GM04504 (cell line): ENCODE measurements at places on chromosomes 12 and 14.

GRCh38 chr14:59728304-59728703 lies 142.3 kb downstream of the RTN1 start:
- DNase-seq, result no peak

DNA sequence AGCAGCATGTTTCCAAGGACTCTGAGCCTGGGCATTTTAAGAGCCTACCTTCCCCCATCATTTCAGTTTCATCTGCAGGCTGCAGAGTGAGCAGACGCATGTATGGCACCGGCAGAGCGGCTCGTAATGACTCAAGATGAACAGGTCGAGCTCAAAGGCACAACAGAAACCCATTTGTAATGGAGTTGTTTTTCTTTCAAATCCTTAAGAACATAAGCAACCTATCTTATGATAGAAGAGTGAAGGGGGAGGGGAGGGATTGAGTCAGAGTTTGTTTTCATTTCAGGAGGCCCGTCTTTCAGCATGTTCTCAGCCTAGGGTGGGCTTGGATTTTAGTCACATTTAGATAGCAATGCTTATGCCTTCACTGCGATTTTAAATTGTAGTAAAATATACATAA lies 54.9 kb upstream of the CISTR start:
- DNase-seq, result no peak

DNA sequence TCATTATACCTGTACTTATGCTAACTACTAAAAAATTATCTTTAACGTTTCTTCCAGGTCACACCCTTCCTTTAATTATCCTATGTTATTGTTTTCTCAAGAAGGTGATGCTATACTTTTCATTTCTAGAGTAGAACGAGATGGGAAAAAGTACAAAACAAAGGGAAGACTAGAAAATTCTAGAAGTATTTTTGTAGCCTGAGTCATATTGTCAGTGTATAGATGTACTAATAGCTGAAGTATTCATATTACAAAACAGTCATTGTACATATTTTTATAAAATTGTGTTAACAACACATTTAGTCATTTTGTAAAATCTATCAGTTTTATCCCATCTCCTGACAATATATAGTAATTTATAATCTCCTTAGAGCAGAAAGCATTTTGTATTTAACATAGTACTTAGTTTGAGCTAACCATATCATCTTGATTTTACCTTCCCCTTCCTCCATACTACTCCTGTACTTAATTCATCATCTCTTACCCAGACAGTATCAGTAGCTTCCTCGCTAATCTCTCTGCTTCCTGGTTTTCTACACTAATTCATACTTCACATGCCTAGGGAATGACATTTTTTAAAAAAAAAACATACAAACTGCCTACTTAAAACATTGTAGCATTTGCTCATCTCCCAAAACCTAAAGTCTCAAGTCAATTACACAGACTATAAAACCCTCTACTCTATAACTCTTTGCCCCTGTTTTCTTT lies 920.9 kb downstream of the RPS29 start:
- no peak for DNase-seq

GRCh38 chr14:49586673-49587460 lies 687 bp upstream of the RPS29 start:
- peak; percentile 57 for DNase-seq

DNA sequence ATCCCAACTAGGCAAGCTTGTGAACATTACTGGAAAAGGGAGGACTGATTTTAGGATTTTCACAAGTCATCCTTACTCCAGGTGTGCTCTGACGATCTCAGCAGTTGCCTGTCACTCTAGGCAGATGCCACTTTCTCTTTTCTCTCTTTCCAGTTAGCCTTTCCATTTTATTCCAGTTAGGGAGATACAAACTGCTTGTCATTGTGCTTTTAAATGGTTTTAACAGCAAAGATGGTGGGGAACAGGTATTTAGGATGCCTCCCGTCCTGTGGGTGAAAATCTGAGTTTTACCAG lies 1.2 kb downstream of the PA2G4 start:
- DNase-seq, result no peak

DNA sequence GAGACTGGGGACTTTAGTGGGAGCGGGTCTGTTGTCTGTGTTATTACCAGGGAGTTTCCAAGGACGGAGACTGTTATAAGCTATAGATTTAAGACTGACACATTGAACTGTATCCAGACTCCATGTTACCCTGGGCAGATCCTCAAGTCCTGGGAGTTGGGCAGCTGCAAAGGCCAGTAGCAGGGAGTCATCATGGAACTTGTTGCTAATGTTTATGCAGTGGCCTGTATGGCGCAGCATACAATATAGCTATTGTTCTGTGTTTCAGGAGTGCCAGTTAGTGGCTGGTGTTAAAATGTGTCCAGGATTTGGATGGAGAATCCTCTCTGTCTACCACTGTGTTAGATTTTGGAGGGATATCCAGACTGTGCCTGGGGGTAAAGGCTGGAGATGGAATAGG lies 31.7 kb downstream of the SMOC1 start:
- DNase-seq, result no peak

DNA sequence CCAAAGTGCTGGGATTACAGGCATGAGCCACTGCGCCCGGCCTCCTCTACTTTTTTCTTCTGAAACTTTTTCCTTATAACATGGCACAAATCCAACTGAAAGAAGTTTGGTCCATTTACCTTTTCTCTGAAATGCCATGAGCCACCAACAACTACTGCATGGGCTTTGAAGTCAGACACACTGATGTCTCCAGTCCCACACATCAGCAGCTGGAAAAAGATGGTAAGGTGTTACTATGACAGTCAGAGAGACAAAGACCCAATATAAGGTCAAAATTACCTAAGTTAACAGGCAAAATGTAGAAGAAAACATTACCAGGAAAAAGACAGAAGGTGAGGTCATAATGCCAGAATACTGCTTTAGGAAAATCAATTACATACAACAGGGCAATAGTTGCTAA lies 48.2 kb downstream of the AREL1 start:
- DNase-seq, result no peak

DNA sequence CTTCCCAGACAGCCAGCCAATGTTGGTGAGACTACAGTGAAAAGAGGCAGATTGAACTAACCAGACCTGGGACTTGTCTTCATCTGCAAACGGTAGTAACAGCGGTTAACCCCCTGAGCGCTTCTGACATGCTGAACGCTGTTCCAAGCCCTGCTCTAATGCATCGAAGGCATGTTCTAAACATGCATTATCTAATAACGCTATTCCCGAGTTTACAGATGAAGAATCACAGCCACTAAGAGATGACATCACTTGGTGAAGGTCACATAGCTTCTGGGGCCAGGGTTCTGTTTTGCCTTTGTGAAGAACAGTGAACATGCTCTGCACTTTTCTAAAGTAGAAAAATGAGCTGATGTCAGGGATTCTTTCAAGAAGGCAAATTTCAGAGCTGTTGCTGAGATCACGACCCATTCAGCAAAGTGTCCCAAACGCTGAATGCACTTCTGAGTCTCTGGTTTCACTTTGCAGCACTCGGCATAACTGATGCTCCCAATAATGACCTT lies 56.0 kb downstream of the FOS start:
- DNase-seq, result no peak

GRCh38 chr12:86917121-86917520 lies 660.9 kb upstream of the MGAT4C start:
- no peak for DNase-seq

DNA sequence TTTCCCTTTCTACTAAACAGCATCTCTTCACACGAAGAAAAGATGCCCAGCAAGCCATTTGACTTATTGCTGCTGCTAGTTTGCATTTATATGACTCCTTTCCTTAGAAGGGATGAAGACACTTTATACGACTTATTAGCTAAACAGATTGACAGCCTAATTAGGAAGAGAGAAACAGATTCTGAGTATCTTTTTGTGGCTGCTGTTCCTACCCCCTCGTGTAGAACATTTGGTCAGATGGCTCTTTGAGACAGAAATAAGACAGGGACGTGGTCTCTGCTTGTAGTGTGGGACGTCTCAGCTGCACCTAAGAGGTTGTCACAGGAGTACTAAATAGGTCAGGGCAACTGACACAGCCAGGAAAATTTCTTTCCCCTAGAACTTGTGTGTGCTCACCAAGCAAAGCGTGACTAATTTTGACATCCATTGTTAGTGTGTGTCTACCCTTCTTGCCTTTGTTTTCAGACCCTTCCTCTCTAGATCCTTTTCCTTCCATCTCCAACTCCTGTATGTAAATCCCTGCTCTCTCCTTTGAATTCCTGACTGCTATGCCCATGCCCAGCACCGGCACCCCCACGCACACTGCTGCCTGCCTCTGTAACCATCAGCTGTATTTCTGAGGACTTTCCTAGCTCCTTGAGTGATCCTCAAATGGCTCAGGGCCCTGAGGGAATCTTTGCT lies 83.2 kb downstream of the DAD1 start:
- DNase-seq, result no peak

DNA sequence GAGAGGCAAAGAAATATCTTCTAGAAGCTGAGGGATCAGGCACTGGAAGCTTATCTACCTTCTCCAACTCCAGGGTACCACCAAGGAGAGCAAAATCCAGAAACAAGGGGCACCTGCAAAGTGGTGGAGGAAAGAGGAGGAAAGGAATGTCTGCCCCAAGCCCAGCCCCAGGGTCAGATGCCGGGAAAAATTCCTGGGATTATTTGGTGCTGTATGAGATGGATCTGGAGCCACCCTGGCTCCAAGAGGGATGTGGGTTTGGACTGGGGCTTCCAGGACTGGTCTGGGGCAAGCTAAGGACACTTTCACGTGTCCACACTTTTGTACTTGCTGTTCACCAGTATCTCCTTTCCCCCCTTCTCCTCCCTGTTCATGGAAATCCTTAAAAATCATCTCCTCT lies 69.8 kb downstream of the DPF3 start:
- no peak for DNase-seq

DNA sequence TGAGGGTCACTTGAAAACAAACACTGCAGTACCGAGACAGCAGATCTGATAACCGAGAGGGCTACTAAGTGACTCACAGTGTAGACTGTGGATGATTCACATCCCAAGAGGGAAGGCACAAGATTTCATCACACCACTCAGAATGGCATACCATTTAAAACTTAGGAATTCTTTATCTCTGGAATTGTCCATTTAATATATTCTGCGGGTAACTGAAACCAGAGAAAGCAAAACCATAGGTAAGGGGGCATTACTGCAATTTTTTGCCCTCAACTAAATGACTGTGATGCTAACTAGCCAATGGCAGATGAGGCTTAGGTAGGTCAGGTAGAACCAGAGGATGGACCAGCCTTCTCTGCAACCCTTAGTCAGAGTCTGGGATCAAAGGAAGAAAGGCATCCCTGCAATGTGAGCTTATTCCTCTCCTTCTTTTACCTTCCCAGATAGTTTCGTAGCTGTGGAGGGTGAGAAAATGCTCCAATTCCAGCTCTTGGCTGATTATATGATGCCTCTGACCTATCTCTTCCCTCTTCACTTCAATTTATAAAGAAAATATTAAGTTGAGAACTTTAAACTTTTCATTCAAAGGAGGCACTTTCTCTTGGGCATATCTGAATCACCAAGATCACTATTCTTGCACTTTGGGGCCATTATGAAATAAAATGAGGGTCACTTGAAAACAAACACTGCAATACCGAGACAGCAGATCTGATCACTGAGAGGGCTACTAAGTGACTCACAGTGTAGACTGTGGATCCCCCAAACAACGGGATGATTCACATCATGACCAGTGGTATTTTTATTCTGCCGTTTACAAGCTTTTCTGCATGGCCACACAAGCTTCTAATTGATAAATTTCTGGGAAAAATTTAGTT lies 6.8 kb downstream of the ART4 start:
- no peak for DNase-seq

DNA sequence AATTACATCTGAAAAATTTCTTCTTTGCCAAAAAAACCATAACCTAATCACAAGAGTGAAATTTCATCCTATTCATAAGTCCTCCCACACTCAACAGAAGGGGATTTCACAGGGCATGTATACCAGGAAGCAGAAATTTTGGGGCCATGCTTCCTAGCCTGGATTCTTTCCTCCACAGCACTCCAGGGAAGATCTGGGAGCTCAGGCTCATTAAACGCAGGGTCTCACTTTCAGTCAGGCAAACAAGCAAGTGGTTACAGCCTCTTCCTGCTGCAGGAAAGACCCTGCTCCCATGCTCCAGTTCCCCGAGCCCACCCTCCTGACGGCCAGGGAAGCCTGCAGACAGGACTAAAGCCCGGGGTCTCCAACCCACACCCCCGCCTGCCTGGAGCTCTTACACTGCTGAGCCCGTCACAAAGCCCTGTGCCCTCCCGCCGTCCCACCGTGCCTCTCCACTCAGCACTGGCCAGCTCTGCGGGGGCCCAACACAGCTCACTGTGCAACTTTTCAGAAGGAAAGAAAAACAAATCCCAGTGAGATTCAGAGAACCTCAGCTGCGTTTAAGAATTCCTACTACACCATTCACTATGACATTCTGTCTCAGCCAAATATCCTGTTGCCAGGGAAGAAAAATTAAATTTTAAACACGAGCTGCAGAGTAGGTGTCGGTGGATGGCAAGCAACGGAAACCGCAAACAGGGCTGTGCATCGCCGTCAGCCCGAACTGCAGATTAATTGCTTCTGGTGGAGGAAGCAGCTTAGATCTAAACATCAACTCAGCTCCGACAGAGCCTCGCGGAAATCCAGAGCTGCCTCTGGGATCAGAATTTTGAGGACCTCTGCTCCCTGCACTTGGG lies 106.7 kb upstream of the SFSWAP start:
- no peak for DNase-seq

GRCh38 chr12:81386101-81386500 lies 308.2 kb downstream of the ACSS3 start:
- no peak for DNase-seq

GRCh38 chr14:105494606-105494929 lies 3.5 kb downstream of the TEDC1 start:
- no peak for DNase-seq

- DNase-seq, result no peak
Measured at GRCh38 chr14:64737391-64738280, 33.4 kb downstream of the PLEKHG3 start.

GRCh38 chr12:3685830-3686229 lies 67.1 kb downstream of the CRACR2A start:
- DNase-seq, result no peak

DNA sequence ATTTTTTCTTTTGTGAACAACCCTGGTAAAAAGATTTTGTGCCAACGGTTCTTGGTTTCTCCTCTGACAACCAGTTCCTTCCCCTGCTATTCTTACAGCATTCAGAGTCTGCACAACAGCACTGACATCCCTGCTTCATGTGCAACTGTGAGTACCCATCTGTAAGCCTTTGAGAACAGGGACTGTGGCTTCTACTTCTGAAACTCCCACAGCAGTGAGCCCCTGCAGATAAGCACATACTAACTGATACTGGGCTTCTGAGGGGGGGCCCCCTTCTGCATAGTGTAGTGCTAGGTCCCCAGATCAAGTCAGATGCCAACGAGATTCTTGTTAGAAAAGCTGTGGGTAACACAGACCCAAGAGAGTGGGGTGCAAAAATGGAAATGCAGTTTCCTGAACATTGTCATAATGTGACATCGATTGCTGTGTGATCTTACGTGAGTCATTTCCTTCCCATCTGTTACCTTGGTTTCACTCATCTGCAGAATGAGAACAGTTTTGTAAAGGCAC lies 11.1 kb upstream of the NINJ2 start:
- no peak for DNase-seq
